CD4-positive, alpha-beta T cell treated with Interleukin-10 for 1 hour (primary cell): ENCODE measurements at places on chromosomes 3 and 15.

DNA sequence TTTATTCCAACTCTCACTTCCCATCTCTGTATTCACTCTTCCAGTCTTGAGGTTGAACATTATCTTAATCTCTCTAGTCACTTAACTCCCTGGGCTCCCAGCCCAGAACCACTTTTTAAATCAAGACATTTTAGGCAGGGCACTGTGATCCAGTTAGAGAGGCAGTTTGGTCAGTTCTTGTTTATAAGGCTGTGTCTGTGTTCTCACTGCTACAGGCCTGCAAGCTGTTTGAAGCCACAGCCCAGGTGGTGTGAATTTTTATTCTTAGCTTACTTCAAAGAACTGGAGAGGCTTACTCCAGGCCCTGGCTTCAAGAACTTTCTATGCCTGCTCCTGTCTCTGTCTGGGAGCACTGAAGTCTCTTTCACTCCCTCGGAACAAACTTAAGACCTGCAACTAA, 906.1 kb downstream of the CADM2 start:
- DNase-seq, result no peak

GRCh38 chr15:84773716-84774115, 25.3 kb downstream of the ZNF592 start:
- DNase-seq, result no peak

DNA sequence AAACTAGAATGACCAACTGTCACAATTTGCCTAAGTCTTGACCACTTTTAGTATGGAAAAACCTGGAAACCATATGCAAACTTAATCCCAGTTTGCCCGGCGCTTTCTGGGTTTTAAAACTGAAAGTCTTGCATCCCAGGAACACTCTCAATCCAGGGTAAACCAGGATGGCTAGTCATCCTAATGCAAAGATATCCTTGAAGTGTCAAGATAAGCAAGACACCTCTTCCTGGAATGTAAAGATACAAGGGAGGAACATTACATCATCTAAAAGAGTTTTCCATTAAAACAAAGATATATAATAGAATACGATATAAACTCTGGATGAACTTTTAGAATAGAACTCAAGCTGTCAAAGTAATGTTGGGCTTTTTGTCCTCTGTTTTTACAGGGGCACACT, 188.5 kb downstream of the MAGI1 start:
- no peak for DNase-seq

- DNase-seq, result no peak
Observed at GRCh38 chr15:45094358-45094730, 19.6 kb downstream of the DUOX2 start.

- DNase-seq, result no peak
Observed at GRCh38 chr15:70217226-70218160, 119.8 kb upstream of the TLE3 start.

DNA sequence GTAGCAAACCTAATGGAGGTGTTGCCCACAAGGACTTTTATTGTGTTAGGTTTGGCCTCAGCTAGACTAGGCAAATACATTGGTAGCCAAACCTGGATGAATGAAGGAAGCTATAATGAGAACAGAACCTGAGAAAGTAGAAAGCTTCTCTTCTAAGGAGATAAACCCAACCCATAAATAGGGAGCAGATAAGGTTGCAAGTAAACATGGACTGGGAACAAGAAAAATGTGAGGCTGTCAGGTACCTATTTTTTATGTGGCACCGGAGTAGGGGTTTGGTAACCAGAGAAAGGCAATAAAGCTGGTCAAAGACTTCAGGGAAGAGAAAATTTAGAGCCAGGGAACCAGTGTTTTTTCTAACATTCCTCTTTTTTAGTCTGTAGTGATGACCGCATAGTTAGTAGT, 25.0 kb downstream of the ZNF654 start:
- no peak for DNase-seq

DNA sequence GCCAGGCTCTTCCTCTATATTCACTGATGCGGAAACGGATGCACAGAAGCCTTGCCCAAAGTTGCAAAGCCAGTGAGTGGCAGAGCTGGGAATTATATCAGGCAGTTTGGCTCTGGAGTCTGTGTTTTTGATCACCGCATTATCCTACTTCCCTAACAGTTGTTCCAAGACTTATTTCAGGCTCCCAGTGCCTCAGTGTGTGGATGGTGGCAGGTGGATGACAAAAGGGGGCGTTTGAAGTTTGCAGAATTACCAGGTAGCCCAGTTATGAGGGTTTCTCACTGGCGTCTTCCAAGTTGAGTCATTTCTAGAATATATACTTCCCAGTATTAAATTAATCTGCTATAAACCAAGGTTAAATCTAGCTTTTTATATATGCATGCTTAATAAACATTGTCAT, 81.0 kb downstream of the USP13 start:
- no peak for DNase-seq

GRCh38 chr15:85924088-85924487, 129.4 kb upstream of the KLHL25 start:
- DNase-seq, result no peak

GRCh38 chr3:72411843-72412242, 436.4 kb downstream of the SHQ1 start:
- DNase-seq, result no peak

DNA sequence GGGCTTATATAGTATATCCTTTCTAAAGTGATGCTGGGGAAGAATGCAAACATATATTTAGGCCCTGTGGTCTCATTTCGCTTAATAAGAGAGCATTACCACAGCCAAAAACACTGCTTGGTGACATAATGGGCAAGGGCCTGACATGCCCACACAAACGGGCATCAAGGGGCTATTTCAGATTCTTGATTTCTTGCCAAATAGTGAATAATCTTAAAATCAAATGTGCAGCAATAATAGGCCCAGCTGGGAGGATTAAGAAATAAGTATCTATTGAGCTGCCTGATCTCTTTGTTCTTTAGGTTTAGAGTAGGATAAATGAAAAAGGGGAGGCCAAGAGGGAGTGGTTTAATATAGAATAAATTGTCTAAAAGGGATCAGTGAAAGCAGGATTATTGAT, 241.0 kb upstream of the GBE1 start:
- DNase-seq, result no peak

DNA sequence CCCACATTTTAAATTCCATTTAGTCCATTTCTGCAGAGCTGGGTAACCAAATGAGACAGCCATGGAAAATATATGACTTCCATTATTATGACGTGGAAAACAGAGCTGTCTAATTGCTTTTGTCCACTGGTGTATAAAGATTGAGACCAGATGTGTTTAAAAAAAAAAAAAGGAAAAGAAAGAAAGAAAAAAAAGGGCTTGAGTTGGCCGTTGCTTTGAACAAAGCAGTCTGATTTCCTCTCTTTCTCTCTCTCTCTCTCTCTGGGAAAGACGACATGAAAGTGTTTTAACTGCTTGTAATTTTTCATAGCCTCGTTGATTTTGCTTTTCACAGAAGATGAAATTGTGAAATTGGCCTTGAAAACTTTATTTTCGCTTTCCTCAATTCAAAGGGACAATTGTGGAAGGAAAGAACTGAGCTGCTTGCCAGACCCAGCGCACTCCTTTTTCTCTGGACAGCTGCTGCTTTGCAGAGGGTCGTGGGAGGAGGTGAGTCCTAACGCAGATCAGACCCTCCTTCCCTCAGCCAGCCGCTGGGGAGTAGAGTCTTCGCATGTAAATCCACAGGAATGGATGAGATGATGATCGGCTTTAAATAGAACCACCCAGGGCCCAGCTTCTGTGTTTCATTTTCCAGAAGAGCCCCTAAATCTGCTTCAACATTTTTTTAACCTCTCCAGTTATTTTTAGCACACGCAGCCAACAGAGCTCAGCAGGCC, 42.8 kb upstream of the UBE2E1 start:
- DNase-seq, result no peak

DNA sequence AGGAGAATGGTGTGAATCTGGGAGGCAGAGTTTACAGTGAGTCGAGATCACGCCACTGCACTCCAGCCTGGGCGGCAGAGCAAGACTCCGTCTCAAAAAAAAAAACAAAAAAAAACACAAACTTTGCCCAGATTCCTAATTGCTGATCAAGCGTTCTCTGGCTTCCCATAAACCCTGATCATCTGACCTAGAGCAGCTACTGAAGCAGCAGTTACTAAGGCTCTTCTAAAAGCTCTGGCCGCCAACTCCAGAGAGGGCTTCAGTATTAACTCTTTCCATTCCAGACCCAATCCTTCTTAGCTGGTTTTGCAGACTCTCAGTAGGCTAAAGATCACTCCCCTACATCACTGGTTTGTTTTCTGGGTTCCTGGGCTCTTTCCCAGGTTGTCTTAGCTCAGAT, 201.6 kb downstream of the IGSF11 start:
- no peak for DNase-seq

GRCh38 chr15:75542386-75542797, 36.7 kb downstream of the PTPN9 start:
- DNase-seq, result no peak

- DNase-seq, result no peak
Observed at GRCh38 chr3:32105291-32106131, 909 bp upstream of the GPD1L start.

GRCh38 chr3:32337505-32337904, 54.1 kb upstream of the CMTM7 start:
- DNase-seq, result no peak

DNA sequence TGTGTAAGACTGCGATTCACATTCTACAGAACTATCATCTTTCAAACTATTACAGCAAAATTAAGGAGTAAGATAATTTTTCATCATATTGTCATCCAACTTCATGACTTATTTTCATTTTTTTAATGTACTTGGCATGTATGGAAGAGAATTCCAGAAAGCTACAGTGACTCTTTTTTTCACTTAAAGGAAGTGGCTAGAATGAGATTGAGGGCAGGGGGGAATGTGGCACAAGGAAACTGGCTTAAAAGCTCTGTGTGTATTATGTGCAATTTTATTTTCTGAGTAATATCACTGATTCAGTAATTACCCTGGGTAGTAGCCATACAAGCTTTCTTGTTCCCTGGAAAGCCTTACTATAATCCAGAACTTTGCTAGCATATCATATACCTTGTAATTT, 94.6 kb downstream of the FILIP1L start:
- no peak for DNase-seq

- DNase-seq, result no peak
Observed at GRCh38 chr3:148828136-148828690, 602 bp downstream of the CPB1 start.

DNA sequence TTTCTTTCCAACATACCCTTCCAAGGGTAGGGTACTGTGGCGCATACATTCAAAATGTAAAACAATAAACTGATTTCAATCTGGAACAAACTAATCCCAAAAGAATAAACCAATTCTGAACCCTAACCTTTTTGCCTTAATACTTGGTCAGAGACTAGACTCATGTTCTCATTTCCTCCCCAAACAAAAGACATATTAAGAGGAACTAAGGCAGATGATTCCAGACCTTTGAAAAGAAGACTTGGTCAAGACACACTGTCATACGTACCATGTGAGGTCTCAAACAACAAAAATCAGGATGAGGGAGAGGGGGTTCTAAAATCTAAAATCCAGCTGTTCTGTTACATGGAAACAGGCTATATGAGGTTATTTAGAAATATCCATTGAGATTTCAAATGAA, 102.1 kb downstream of the RFTN1 start:
- DNase-seq, result no peak

DNA sequence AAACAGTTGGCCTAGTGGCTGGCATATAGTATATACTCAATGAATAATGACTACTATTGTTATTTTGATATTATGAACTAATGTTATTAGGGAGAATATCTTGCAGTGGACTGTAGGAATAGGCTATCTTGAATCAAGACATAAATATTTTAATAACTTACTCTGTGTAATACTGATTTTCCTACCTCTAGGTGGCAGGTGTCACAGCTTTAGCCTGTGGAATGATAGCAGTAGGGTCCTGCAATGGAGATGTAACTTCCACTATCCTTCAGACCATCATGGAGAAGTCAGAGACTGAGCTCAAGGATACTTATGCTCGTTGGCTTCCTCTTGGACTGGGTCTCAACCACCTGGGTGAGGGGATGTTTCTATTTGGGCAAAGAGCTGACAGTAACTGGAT, 6.5 kb downstream of the PSMD2 start:
- DNase-seq, result peak; percentile 23
